ENCODE measurements at places on chromosomes 12 and 14.
A peak's percentile ranks its signal among the peaks of the same experiment; 100 is the strongest.

DNA sequence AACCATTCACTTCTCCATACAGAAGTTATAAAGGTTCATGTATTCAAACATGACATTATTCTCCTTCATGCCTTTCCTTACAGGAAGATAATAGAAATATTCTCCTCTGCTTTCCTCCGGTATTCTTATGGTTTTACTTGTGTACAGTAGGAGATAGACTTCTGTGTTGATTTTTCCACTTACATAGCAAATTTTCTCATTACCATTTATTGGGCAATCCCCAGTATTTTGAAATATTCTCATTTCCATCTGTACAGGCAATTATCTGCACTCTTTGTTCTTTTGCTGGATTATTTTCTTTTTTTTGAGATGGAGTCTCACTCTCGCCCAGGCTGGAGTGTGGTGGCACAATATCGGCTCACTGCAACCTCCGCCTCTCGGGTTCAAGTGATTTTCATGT lies 11.0 kb downstream of the PXMP2 start:
- H3K27me3 ChIP-seq, result no peaks in the 10 kb centered on the region
- H3K36me3 ChIP-seq, result peaks cover 50% of the 10 kb centered on the region
- no peak for DNase-seq
- H3K4me1 ChIP-seq, result peaks cover 2% of the 10 kb centered on the region
- H3K4me3 ChIP-seq, result no peak overlapping the region

GRCh38 chr12:107320929-107321631 lies 227.7 kb upstream of the CRY1 start:
- H3K4me1 ChIP-seq, result peaks cover 55% of the 10 kb centered on the region
- H3K36me3 ChIP-seq, result peaks cover 2% of the 10 kb centered on the region
- H3K4me3 ChIP-seq, result peak overlapping the region; percentile 88
- H3K27ac ChIP-seq, result peak overlapping the region; percentile 97
- peak; percentile 89 for DNase-seq

DNA sequence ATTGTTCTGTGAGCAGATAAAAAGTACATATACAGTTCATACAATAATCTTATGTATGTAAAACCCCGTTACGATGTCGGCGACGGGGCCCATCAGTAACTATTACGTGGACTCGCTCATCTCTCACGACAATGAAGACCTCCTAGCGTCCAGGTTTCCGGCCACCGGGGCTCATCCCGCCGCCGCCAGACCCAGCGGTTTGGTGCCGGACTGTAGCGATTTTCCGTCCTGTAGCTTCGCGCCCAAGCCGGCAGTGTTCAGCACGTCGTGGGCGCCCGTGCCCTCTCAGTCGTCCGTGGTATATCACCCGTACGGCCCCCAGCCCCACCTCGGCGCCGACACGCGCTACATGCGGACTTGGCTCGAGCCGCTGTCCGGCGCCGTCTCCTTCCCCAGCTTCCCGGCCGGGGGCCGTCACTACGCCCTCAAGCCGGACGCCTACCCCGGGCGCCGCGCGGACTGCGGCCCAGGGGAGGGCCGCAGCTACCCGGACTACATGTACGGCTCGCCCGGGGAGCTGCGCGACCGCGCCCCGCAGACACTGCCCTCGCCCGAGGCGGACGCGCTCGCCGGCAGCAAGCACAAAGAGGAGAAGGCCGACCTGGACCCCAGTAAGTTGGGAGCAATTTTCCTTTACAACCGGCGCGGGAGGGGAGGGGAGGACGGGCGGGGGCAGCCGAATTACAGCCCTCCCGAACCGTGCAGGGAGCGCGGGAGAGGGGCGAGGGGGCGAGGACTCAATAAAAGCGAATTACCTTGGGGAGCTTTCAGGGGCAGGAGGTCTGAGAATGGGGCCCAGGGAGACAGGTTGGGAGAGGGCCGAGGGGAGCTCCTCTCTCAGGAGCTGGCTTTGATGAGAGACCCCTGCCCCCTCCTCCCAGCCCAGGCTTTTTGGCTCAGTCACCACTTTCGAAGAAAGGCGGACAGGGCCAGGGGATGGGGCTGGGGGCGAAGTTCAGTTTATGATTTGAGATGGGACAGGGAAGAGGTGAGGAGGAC lies at the start of gene HOXC9:
HOXC9 (plus strand) TSS at position 46 of the 999 bp plus-strand sequence; CDS start at position 74, 28 bp downstream.
- no peak for DNase-seq
- H3K4me3 ChIP-seq, result no peak within 1 kb of the TSS
- H3K36me3 ChIP-seq, result no peaks in the 10 kb centered on the region
- H3K27me3 ChIP-seq, result peaks cover 93% of the 10 kb centered on the region
- H3K4me1 ChIP-seq, result peaks cover 18% of the 10 kb centered on the region

DNA sequence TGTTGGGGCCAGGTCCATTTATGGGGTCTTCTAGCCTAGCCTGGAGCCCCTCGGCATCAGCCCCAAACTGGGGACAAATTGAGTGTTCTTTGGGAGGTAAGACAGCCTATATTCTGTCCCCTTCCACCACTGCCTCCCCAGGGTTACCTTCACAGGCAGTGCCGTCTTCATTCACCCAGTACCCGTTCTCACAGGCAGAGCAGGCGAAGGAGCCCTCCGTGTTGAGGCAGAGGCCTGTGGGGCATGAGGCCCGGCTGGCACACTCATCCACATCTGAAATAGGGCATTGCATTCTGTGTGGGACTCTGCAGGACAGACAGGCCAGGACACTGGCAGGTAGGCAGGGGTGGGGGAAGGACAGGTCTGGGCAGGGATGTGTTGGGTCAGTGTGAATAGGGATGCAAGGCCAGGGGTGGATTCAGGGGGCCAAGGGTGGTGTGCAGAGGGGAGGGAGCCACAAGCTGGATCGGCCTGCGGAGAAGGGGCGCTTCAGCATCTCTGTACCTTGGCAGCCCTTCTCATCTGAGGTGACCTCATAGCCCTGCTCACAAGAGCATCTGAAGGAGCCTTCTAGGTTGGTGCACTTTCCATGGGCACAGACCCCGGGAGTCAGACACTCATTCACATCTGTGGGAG lies 16.1 kb downstream of the ISCA2 start:
- H3K27ac ChIP-seq, result no peak overlapping the region
- H3K36me3 ChIP-seq, result no peaks in the 10 kb centered on the region
- H3K4me3 ChIP-seq, result no peak overlapping the region

DNA sequence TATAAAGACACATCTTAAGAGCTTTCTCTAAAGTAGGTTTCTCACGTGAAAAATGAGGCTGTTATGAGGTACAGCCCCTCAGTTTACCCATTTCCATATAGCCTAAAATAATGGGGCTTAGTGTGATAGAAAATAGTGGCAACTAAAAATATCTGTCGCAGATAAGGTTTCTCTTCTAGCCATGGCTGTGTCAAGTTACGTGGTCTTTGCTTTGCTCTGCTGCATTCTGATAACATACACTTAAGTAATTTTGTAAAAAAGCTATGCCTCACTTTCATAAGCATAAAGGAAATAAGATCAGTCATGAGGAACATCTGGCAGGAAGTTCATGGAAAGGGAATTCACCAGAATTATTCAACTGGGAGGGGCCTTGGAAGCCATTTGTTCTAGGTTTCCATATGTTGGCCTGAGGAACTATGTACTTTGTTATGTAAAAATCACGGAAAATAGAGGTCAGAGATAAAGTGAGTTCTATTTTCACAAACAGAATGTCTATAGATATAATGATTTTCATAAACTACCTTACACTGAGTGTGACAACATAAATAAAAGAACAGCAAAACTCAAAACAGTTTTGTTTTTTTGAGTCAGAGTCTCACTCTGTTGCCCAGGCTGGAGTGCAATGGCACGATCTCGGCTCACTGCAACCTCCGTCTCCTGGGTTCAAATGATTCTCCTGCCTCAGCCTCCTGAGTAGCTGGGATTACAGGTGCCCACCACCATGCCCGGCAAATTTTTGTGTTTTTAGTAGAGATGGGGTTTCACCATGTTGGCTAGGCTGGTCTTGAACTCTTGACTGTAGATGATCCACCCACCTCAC lies 195.6 kb upstream of the KRR1 start:
- H3K4me1 ChIP-seq, result peaks cover 6% of the 10 kb centered on the region
- H3K27ac ChIP-seq, result no peak overlapping the region
- H3K27me3 ChIP-seq, result peaks cover 12% of the 10 kb centered on the region
- no peak overlapping the region for H3K4me3 ChIP-seq
- no peaks in the 10 kb centered on the region for H3K36me3 ChIP-seq
- no peak for DNase-seq

Data from activated CD8-positive, alpha-beta T cell treated with anti-CD3 and anti-CD28 coated beads, Interleukin-2, amount 10 ng/mL, durations not matched to agents 7 days and 5 days (primary cell).